ENCODE measurements at places on chromosomes 6 and 20. TPM values are rescaled to one million over a fixed set of nuclear protein-coding genes. Genes with fewer than 3 reads are reported as not detected.

DNA sequence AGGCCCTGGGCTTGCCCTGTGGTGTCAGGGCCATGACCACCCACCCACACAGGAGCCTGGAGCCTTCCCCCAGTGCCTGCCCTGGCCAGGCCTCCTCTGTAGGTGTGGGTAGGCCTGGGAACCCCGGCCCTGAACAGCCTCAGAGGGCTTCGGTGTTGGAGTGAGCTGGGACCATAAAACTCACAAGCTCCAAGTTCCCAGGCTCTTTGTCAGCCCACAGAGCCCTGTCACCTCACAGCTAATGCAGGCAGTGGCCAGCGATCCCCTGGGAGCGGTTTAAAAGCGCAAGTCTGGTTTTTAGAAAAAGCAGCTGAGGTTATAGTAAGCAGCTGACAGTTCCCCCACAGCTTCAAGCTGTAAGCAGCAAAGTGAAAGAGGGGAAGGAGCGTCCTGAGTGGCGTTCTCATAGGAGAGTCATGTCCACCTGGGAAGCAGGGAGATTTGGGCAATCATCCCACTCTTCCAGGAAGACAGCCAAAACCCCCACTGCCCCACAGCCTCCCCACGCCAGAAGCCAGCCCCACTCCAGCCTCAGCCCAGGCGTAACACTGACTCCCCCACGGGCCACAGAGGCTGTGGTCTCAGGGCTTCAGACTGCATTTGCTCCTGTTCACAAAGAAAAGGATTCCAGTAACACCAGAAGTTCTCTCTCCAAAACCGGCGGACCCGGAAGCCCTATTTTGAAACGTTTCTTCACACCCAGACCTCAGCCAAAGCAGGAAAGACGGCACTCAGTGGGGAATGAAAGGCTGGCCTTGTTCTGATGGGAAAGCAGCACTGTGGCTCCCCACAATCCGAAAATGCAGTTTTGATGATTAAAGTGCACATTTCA lies 34.3 kb upstream of the FOXC1 start:
- peak; percentile 86 for DNase-seq

DNA sequence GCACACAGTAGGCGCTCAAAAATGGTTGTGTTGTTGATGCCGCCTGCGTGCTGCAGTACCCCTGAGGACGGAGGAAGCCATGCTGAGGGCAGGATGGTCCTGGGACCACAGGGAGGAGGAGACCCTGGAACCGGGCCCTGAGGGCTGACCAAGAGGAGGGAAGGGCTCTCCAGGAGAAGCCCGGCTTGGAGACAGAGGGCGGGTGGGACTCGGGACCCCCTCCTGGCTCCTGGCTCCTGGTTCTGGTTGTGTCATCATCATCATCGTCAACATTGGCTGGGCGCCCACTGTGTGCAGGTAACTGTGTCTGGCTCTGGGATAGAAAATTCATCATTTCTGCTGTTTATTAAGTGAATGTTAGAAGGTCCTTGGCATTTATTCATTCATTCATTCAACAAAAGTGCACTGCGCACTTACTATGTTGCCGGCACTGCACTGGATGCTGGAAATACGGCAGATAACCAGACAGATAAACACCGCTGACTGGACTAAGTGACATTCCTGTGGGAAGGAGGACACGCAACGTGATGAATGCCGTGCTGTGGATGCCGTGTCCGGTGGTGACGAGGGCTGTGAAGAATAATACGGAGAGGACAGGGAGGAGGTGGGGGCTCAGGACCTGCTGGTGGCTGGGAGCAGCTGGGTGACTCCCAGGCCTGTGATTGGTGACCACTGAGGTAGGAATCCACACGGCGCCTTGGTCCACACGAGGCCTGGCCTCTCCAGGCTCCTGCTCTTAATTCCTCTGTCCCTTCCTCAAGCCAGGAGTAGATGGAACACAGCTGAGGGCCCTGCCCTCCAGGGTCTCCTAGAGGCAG lies 35.3 kb downstream of the SPDEF start:
- DNase-seq, result peak; percentile 65

- DNase-seq, result no peak
Measured at GRCh38 chr6:137099689-137100403, 55.1 kb upstream of the IL20RA start.

- peak; percentile 94 for DNase-seq
Measured at GRCh38 chr20:53623454-53624211, 30.0 kb upstream of the ZNF217 start.

- peak; percentile 96 for DNase-seq
Measured at GRCh38 chr20:37192137-37192854, 12.9 kb upstream of the MROH8 start.

GTPBP2 gene
- total RNA-seq, result 74.3 TPM

DNA sequence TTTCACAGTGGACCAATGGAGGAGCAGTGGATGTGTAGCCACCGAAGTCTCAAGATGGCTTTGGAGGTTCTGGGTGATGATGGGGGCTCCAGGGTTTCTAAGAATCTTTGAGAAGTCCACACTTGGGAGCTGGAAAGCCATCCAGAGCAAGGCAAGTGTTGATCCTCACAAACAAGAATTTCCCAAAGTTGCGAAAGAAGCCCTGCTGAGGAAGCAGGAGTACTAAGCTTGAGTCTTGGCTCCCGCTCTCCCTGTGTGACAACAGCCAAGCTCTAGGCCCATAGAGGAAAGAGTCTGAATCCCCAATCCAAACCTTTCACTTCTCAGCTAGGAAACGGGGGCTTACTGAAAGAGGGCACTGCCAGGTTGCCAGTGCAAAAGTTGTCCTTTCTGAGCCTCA lies 106.0 kb downstream of the EDN3 start:
- DNase-seq, result no peak

SRMS gene
- total RNA-seq, result not detected

GRCh38 chr6:113442040-113442439 lies 415.1 kb upstream of the MARCKS start:
- DNase-seq, result no peak

SMPD2 gene
- total RNA-seq, result 14.8 TPM

SNAP25 gene
- total RNA-seq, result 1.8 TPM

DNA sequence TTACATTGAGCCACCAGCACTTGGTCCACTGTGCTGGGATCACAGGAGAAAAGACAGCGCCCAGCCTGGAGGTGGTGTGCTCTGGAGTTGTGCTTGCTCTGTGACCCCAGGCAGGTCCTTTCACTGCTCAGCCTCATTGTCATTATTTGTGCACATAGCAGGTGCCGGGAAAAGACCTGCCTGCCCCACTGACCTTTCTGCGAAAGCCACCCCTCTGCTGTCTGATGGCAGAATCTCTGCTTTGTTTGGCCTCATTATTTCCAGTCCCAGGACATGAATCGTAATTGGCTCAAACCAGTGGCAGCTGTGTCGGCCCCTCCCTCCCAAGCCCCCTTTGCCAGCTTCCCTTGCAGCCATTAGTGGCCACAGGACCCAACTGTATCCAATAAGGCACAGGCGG lies 185.2 kb upstream of the UST start:
- no peak for DNase-seq

CST7 gene
- total RNA-seq, result not detected

TMEM242 gene
- 5.6 TPM for total RNA-seq

GRCh38 chr6:111709615-111710398 lies 104.1 kb upstream of the TRAF3IP2 start:
- peak; percentile 76 for DNase-seq

GRCh38 chr6:123640567-123641187 lies 3.9 kb upstream of the TRDN start:
- DNase-seq, result no peak

DNA sequence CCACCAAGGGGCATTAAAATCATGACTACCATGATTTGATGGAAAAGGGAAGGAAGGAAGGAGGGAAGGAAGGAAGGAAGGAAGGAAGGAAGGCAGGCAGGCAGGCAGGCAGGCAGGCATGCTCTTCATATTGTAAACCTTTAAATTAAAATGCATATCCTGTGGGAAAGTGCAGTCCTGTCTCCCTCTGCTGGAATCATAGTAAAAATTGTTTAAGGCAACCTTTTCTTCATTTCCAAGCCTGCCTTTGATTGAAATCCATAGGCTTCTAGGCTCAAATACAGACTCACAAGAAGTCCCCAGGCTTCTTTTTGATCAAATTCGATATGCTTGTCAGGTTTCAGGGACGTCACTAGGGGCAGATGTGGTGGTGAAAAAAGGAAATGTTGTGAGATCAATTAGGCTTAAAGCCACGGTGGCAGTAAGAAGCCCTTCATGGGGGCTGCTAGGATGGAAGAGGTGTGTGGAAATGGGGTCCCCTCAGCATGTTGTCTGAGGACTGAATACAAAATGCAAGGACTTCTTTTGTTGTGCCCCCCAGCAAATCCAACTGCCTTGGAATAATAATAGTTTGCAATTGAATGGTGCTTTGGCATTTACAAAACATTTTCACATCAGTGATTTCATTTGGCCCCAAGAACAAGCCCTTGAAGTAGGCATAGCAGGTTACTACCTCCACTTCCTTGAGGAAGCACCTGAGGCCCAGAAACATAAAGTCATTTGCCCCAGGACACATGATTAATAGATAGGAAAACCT lies 25.6 kb upstream of the GABRR1 start:
- DNase-seq, result peak; percentile 25

DNA sequence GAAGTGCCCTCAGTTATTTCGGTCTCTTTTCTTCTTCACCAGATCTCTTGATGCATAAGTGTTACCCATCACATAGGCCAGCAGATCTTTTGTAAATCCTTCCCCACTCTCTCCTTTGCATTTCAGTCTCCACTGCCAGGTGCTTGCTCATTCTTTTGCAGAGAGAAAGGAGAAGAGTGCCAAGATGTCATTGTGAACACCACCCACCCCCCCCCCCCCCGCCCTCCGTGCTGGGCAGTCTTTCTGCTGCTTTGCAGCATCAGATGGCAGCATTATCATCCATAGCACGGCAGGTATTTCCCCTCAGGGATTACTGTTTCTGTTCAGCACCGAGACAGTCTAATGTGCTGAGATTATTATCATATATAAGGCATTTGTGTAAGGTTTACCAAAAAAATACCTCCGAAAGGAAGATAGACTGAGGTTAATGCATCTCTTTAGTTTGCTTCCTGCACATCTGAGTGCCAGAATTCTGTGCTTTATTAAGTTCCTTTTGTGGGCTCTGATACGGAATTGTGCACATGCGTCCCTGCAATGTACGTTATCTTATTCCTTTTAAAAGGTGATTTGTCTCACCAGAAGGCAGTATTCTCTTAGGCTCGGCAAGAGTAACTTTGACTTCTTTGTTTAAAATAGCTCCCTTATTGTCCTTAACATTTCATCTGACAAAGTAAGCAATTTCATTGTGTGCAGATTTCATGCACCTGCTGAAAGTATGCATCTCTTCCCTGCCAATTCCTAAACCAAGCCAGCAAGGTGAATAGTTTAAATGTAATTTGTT lies 128.8 kb downstream of the PHACTR1 start:
- DNase-seq, result no peak

- peak; percentile 22 for DNase-seq
Measured at GRCh38 chr6:73556836-73557235, 36.0 kb upstream of the EEF1A1 start.

- no peak for DNase-seq
Measured at GRCh38 chr6:129657483-129657882, 52.5 kb downstream of the ARHGAP18 start.

GRCh38 chr6:27891320-27891875 lies 20.8 kb downstream of the OR2B2 start:
- DNase-seq, result no peak

DNA sequence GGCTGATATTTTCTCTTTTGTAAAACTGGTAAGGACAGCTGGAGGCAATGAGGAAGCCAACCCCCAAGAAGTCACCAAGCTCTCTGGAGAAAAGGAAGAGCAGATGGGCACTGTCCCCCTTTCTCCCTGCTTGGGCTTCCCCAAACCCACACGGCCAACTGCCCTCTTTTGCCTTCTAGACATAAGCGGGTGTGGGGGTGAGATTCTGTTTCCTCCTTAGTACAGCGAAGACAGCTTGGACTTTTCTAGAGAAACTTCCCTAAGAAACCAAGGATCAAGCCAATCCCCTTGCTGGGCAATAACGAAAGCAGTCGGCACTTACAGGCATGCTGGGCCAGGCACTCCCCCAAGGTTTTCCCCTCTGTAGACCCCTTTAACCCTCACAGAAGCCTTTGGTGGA lies 110.3 kb downstream of the CDC5L start:
- no peak for DNase-seq

- DNase-seq, result no peak
Measured at GRCh38 chr20:39660226-39660625, 698.1 kb downstream of the DHX35 start.

ARMH2 gene
- total RNA-seq, result not detected

- no peak for DNase-seq
Measured at GRCh38 chr6:72869621-72870020, 247.8 kb downstream of the KCNQ5 start.

GRCh38 chr20:916125-916799 lies at the start of gene ANGPT4:
Gene ANGPT4 (minus strand): TSS chr20:916334. CDS start chr20:916214, 120 bp downstream.
- peak; percentile 36 for DNase-seq

- DNase-seq, result no peak
Measured at GRCh38 chr20:58107533-58107932, 120.9 kb downstream of the ANKRD60 start.

DNA sequence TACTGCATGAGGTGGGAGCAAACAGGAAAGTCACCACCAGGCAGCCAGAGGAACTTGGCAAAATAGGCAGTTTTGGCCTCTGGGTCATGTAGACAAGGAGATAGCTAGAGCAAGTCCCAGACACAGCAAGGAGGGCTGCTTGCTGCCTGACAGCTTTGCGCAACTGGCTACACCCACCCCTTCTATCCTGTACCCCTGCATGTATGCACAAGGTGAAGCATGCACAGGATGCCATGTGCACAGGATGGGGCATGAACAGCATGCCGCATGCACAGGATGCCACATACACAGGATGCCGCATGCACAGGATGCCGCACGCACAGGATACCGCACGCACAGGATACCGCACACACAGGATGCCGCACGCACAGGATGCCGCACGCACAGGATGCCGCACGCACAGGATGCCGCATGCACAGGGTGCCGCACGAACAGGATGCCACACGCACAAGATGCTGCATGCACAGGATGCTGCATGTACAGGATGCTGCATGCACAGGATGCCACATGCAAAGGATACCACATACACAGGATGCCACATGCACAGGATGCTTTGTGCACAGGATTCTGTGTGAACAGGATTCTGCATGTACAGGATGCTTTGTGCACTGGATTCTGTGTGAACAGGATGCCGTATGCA lies 104.9 kb upstream of the IYD start:
- no peak for DNase-seq

DNA sequence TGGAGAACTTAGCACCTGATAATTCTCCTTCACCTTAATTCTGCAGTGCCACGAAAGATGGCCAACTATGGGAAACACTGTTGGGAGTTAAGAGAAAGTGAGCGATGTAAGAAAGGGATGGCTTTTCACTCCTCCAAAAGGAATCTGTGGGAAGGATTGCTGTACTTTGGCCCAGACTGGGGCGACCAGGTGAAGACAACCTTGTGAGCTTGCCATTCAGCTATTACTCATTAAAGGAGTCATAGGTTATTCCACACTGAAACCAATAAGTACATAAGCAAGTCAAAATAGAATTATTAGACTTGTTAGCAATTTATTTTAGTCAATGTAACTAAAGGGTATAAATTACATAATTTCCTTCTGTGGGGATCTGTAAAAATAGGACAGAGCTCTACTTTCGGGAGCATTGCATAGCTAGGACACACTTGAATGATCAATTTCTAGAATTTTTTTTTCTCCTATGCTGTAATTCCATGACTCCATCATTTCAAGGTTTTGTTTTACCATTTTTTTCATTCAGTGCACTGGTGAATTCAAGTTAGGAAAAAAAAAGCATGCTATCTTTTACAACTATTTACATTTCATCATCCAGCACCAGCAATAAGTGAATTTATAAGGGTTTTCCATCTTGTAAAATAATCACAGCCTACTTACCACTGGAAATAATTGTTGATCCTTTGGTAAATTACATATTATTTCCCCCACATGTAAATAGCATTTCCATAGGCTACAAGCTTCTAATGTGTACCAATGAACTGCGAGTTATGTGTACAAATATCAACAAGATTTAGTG lies 231.7 kb downstream of the SIM1 start:
- DNase-seq, result no peak
